ENCODE measurements at places on chromosomes 2 and 18.

DNA sequence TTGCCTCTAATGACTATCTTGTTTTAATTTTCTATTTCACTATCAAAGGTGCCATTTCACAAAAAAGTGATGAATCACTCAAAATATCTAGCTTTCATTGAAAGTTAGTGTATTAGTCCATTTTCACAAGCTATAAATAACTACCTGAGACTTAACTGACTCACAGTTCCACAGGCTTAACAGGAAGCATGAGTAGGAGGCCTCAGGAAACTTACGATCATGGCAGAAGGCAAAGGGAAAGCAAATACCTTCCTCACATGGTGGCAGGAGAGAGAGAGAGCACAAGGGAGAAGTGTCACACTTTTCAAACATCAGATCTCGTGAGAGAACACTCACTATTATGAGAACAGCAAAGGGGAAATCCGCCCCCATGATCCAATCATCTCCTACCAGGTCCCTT, 1220.4 kb upstream of the ZEB2 start:
- DNase-seq, result no peak

DNA sequence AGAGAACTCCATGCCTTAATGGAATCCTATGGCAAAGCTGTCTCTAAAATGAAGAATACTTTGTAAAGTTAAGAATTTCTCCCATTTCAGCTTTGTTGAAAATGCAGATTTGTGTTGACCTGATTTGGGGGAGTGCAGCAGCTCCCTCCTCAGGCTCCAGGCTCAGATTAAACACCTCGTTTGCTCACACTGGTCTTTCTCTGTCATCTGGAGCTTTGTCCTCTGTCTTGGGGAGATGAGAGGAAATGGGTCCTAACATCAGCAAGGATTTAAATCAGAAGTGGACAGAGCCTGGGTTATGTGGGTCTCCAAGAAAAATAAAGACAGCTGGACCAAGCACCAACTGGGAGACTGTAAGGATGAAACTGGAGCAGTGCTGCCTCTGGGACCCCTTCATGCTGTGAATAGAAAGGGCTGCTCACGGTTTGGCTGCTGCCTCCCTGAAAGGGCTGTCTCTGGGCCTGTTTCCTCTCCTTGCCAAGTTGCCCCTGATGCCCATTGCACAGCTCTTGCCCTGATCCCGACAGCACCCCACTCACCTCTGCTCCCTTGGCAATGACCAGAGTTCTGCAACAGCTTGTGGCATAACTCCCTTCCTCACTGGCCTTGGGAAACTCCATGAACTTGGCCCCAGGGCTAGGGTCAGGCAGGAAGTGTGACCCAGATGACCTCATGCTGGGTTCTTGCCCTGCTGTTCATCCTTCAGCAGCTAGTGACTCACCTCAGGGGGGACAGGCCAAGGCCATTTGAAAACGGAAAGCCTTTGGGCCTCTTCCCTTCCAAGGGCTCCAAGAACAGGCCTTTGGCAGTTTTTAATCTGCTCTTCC, 197.2 kb downstream of the CYP26B1 start:
- DNase-seq, result no peak

DNA sequence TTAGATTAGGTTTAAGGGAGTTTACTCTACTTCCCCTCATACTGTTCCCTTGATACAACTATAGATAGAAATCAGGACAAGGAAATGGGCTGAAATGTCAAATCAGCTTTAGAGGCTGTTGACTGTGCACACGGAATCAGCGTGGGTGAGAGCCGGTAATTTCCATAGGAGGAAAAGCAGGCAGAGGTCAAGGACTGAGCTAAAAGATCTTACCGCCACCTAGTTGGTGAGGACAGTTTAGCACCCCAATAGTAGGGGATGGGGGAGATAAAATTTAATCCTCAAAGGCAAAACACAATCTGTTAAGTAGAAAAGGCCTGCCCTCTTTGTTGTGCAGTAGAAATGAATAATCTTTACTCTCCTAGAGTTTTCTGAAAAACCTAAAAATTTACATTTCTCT, 1154.5 kb upstream of the CHAC2 start:
- peak; percentile 16 for DNase-seq

- no peak for DNase-seq
These were observed 6.3 kb upstream of the LTBP1 start for GRCh38 chr2:32940316-32940997.

- no peak for DNase-seq
These were observed 69.5 kb downstream of the INPP4A start for GRCh38 chr2:98514096-98514639.

GRCh38 chr2:179805001-179805400, 56.4 kb downstream of the ZNF385B start:
- DNase-seq, result no peak
